ENCODE measurements at places on chromosomes 3 and 15.

DNA sequence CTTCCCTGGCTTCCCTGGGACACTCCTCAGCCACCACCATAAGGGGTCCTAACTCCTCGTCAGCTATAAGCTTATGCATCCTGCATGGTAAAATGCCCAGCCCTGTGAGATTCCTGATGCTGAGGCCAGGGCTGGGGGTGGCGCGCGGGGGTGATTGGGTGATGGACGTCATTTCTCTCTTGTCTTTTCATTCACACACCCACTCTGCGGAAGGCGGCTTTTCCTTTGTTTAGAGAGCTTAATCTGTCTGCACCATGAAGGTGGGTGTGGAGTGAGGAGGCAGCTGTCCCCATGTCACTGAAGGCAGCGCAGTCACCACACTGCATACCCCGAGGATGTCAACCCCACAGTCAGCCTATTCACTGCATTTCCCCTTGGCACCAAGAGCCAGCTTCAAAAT lies 110.0 kb upstream of the NSMCE3 start:
- DNase-seq: no peak

- no peak for DNase-seq
Measured at GRCh38 chr15:86973284-86973844, 893.7 kb downstream of the AGBL1 start.

DNA sequence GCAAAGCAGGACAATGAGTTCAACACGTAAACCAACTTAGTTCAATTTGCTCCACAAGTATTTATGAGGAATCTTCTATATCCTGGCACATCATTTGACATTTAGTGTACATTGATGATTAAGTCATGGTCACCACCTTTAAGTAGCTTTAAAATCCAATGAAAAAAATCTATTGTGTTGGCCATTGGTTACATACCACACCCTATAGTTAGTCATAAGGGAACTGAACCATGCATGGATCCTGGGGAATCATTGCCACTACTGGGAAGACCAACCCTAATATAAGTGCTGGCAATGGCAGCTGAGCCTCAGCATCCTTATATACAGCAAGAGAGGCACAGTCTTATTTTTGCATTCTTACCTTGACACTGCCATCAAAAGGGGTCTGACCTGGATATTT lies 502.5 kb downstream of the MECOM start:
- DNase-seq: no peak

DNA sequence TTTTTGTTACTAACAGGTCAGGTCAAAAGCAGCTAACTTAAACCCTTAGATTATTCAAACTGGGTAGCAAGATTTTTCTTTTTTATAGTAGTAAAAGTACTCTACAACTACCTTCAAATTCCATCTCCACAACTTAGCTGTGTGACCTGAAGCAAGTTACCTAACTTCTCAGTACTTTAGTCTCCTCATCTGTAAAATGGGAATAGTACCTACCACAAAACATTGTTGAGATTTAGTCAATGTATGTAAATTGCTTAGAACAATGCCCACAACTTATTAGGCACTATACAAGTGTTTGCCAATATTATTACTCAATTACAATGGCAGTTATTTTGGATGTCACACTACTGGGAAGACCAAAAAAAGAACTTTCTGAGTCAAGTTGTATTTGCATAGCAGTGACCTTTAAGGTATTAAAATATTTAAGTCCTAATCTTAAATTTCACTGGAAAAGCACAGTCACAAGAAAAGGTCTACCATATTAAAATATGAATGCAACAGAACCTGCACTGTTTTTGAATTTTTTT lies 2.9 kb downstream of the TASOR start:
- DNase-seq: no peak

GRCh38 chr15:40445421-40445922 lies 4.7 kb downstream of the BAHD1 start:
- peak; percentile 56 for DNase-seq

DNA sequence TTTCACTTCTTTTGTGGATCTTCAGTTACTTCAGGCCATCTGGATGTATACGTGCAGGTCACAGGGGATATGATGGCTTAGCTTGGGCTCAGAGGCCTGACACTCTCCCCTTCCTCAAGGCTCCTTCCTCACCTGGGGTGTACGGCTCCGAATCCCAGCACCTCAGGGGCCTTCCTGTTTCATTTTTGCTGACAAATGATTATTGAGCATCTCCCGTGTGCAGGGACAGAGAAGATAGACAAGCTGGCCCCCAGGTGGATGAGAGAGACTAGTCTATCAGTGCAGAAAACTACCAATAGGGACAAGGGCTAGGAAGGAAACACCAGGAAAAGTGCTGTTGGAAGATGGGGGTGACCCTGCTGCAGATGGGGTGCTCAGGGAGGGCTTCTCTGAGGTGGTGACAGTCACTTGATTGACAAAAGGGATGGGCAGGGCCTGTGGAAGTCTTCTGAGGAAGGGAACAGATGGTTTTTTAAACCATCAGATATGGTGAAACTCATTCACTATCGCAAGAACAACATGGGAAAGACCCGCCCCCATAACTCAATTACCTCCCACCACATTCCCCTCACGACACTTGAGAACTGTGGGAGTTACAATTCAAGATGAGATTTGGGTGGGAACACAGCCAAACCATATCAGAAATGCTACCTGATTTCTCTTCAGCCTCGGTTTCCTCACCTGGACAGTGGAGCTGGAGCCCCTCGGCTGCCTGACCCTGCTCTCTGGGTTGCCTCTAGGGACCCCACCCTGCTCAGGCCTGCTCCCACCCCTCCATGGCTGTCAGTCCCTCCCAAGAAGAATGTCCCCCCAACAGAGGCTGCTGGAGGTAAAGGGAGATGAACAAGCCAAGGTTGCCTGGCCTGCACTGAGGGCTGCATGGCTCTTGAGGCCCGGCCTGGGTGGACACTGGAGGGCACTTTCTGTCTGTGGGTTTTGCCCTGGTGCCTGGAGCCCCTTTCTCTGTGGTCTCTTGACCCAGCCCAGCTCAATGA lies 37.2 kb upstream of the ACAD9 start:
- no peak for DNase-seq

Data from fibroblast of skin of right quadriceps (primary cell).